ENCODE measurements at places on chromosomes 4 and X.
A peak's percentile ranks its signal among the peaks of the same experiment; 100 is the strongest.

GRCh38 chrX:131840799-131841495 lies 182.2 kb upstream of the STK26 start:
- no peak for DNase-seq

DNA sequence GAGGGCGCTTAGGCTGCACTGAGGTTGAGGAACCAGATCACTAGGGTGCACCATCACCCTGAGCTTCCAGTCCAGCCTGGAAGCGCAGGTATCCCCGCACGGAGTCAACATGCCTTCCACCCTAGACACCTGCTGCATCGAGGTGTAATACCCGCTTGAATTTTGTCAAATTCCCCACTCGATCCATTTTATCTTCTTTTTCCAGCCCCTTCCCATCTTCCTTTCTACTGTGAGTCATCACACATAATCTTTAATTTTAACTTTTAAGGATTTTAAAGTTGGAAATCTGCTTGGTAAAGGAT lies 821 bp downstream of the PLK4 start:
- DNase-seq = no peak

- peak; percentile 83 for DNase-seq
Measured at GRCh38 chr4:89829470-89830138, 7.4 kb downstream of the SNCA start.

DNA sequence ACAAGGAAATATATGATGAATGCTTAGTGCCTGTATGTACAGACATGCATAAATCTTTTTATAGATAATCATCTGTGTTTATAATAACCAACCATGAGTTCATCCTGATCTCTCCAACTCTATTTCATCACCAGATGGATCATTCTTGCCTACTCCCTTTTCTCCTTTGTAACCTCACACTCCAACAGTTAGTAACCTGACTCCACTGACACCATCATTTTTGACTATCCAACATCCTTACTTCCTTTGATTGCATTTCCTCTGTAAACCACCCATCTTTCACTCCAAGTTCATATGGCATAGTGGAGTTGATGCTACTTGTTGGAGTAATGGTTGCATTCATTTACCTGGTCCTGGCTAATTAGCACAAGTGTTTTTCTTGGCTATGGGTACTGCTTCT lies 170.6 kb downstream of the ZNF330 start:
- DNase-seq = no peak

DNA sequence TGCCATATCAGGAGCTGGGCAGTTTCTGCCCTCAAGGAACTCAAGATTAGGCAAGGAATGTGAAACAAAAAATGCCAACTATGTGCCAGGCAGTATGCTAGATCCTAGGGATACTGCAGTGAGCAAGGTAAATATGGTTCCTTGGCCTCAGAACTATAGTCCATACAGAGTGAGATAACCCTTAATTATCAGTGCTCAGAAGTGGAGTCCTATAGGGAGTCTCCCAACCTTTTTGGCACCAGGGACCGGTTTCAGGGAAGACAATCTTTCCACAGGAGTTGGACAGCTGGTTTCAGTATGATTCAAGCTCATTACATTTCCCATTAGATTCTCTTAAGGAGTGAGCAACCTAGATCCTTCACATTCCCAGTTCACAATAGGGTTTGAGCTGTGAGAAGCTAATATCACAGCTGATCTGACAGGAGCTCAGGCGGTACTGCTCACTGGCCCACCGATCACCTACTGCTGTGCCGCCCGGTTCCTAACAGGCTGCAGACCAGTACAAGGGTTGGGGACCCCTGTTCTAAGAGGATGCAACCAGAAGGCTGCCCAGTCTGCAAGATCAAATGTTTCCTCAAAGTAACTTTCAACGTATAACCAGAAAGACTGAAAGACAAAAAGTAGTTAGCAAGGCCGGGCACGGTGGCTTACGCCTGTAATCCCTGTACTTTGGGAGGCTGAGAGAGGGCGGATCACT lies 1.7 kb upstream of the SRP72 start:
- DNase-seq = no peak

DNA sequence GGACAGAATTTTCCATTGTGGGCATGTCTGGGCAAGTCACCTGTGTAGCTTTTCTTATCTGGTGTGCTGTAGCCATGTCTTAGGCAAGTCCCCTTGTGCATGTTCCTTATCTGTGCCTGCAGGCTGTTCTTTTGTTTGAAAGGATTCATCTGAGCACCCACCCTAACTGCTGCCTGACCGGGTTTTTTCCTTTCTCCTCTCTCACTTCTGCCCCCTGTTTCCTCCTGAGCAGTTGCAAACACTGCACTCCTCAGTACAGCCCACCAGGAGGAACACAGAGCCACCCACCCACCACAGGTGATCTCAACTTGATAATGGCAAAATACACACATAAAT lies 29.2 kb upstream of the IL9R start:
- DNase-seq = no peak

GRCh38 chr4:71198958-71199357 lies 139.9 kb upstream of the SLC4A4 start:
- no peak for DNase-seq

- DNase-seq = no peak
Measured at GRCh38 chrX:42837101-42837726, 59.3 kb upstream of the PPP1R2C start.

GRCh38 chrX:128676651-128677050 lies 624.4 kb upstream of the ACTRT1 start:
- DNase-seq = no peak

DNA sequence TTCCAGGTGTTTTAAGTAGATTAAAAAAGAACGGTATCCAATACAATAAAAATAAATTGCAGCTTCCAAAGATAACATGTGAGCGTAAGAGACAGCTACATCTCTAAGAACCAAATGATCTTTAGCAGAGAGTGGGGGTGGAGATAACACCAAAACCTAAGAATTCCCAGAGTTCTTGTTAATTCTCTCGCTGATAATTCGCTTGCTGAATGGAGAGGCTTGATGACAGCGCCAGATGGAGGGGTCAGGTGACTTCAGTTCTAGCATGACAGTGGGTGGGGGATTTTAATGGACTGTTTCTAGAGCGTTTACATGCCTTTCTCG lies 2.3 kb downstream of the CLCN4 start:
- no peak for DNase-seq

DNA sequence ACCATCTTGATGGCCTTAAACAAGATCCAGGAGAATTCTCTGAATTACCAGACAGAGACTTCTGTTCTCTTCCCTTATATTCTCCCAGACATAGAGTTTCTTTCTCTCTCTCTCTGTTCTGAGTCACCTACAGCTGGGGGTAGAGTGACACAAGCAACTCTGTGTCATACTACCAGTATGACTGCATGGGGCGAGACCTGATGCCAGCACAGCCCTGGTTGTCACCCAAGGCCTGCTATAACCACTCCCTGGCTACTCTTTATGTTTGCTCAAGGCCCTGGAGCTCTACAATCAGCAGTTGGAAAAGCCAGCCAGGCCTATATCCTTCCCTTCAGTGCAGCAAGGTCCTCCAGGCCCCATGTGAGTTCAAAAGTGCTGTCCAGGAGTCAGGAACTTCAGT lies 114.2 kb upstream of the TENT5D start:
- no peak for DNase-seq

All from suppressor macrophage (primary cell).